Osteocyte (in vitro differentiated cells): ENCODE measurements at places on chromosomes 2 and 18. TPM values are rescaled to one million over a fixed set of nuclear protein-coding genes. Genes with fewer than 3 reads are reported as not detected.

GRCh38 chr2:44559108-44559507, 197.4 kb downstream of the CAMKMT start:
- DNase-seq = no peak

DNA sequence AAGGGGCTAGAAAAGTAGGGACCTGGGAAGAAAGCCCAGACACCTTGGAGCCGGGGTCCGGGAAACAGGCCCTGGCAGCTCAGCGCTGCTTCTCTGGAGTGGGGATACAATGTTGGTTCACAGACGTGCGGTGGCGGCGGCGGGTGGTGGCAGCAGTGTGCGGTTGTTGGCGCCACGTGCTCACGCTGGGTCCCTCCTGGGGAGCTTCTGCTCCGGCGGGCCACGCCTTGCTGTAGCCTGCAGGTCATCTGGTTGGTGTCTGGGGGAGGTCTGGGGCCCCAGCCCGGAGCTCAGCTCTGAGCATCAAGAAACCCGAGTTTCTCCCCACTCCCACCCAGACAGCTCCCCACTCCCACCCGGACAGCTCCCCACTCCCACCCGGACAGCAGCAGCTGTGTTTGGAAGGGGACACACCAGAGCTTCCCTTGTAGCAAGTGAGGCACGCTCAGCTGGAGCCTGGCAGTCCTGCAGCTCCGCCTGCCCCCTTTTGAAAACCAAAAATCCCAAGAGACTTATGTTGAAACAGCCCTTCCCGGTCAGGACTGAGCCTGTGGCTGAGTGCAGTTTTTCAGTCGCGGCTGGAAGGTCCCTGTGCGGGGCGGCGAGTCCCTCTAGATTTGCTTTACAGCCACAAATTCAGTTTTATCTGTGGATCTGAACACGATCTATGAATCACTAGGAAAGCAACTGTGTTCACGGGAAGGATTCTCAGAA, 46.9 kb downstream of the NFATC1 start:
- DNase-seq = no peak

DNA sequence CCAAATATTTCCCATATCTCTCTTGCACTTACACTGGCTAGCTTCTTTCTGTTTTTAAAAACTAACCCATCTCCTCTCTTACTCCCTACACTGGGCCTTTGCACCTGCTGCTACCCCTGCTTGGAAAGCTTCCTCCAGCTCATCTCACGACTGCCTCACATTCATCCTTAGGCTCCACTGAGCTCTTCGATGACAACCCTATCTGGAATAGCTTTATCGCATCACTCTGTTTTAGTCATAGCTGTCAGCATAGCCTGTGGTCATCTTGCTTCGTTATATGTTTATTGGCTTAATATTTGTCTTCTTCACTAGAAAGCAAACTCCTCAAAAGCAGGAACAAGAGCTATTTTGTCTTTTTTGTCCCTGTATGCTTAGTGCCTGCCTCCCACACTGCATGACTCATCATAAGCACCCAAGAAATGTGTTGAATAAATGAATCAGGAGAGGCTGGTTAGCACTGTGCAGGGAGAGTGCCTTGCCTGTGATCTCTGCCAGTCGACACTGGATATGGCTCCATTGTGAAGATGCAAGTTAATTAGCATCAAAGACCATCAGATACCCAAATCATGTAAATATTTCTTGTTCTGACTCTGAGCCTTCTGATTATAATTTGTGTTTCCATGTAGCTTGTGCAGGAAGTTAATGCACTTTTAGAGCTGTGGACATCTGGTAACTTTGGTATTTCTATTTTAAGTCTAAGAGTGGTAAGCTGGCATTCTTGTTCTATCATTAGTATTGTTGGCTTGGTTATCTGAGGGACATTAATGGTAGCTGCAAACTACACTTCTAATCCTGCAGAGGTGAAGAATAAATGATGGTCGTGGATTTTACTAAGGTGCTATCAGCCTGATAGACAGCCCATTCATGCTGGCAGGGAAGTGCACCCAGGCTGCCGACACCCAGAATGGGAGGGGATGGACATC, 10.3 kb upstream of the DYTN start:
- no peak for DNase-seq

GRCh38 chr2:162382278-162382677, 38.3 kb downstream of the GCA start:
- no peak for DNase-seq

GRCh38 chr2:193253014-193253530, 1058.3 kb upstream of the TMEFF2 start:
- DNase-seq = no peak

- DNase-seq = no peak
Observed at GRCh38 chr18:42264497-42264896, 309.5 kb downstream of the PIK3C3 start.

DNA sequence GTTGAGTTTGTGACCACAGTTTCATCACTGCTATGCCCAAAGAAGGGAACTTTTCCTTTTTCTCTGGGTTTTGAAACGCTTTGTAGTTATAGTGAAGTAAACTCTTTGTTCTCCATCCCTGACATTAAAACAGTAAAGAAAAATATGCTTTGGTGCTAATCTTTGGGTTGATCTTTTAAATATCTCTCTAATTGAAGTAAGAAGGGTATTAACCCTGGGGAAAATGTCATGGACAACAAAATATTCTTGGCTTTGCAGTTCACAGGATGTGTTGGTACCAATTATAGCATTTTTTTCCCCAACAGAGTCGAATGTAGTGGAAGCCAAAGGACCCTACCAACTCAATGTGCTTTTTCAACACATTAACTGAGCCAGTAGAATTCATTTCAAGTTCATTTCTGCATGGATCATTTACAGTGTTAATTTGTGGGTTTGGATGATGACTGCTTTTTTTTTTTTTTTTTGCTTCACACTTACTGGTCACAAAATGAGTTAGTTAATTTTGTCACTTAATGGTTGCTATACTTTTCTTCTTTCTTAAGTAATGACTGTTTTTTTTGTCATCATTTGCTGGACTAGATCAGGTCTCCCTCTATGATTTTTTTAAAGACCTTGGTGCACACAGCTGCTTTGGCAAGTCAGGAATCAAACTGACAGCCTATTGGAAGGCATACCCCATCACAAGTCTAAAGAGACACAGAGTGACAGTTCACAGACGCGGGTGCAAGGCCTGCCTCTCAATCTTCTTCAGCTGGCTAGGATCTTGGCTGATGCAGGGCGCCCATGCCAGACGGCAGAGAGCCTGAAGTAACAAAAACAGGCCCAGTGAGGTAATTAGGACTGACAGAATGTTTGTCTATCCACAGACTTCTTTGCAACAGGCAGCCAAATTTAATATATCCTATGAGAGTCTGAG, 98.8 kb upstream of the MMADHC start:
- no peak for DNase-seq

PTPRN gene
- 0.24 TPM in 1 of 2 replicates, not detected in the other for total RNA-seq

ZEB2 gene
- 126 and 139 TPM in 2 replicates for total RNA-seq

SIGLEC15 gene
- 0.13 and 0.37 TPM in 2 replicates for total RNA-seq

PLCL1 gene
- 1.2 and 1.3 TPM in 2 replicates for total RNA-seq

SP100 gene
- 120 and 122 TPM in 2 replicates for total RNA-seq
